ENCODE measurements at places on chromosomes 12 and 14.

GRCh38 chr14:82759656-82760055, 1226.0 kb upstream of the SEL1L start:
- no peak for DNase-seq

GRCh38 chr12:38385486-38385885, 68.9 kb downstream of the ALG10B start:
- no peak for DNase-seq

DNA sequence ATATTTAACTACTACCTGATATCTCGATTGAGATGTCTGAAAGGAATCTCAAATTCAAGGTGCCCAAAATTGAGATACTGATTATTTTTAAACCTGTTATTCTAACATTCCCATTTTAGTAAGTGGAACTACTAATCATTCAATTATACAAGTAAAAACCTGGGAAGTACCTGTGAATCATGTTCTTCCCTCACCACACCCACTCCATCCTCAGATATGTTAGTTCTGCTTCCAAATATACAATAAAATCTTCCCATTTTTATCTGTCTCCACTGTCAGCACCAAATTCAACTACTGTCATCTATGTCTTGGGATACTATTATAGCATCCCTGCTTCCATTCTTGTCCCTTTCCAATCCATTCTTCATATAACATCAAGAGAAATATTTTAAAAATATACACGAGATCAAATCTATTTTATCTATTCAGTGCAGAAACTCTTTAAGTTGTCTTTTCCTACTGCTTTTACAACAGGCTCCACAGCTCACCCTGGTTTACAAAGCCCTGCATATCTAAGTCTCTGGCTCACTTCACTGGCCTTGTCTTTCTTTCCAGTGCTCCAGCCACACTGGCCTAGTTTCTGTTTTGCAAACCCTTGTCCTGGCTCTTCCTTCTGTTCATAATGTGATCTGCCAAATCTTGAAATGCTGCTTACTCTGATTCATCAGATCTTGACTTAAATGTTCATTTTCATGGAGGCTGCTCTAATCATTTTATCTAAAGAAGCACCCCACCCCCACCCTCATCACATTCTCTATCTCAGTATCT, 122.3 kb downstream of the PTPRR start:
- no peak for DNase-seq

DNA sequence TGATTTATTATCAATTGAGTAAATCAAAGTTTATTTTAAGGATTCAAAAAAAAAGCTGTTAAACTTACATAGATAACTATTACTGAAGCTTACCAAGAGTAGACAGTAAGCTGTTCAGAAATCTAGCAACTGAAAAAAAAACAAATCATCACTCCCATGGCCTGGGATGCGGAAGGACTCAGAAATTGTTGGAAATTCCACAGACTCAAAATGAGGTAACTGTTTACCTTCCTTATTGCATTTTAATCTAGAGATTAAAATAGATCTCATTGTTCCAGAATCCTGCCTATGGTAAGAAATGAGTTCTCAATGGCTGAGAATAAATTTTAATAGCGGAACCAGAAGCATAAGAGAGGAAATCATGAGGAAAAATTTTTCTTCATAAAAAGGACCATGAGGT, 87.2 kb downstream of the PPM1H start:
- DNase-seq, result no peak

DNA sequence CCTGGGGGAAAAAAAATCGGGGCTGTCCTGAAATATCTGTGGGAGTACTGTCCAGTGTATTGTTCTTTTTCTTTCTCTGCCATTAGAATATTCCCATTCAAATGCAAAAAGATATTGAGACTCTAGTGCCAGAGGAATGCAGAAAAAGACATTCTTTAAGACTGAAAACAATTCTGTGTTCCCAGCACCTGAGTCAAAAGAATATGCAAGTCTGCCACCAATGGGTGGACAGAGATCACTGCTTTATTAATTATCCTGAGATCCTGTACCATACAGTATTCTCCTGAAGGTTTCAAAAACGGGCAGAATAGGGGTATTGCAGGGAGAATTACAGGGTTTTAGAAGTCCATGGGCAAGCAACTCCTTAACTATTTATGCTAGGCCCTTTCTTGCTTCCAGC, 361.8 kb downstream of the C12orf50 start:
- no peak for DNase-seq

- no peak for DNase-seq
Measured at GRCh38 chr14:62098357-62098756, 336.1 kb downstream of the SNAPC1 start.

DNA sequence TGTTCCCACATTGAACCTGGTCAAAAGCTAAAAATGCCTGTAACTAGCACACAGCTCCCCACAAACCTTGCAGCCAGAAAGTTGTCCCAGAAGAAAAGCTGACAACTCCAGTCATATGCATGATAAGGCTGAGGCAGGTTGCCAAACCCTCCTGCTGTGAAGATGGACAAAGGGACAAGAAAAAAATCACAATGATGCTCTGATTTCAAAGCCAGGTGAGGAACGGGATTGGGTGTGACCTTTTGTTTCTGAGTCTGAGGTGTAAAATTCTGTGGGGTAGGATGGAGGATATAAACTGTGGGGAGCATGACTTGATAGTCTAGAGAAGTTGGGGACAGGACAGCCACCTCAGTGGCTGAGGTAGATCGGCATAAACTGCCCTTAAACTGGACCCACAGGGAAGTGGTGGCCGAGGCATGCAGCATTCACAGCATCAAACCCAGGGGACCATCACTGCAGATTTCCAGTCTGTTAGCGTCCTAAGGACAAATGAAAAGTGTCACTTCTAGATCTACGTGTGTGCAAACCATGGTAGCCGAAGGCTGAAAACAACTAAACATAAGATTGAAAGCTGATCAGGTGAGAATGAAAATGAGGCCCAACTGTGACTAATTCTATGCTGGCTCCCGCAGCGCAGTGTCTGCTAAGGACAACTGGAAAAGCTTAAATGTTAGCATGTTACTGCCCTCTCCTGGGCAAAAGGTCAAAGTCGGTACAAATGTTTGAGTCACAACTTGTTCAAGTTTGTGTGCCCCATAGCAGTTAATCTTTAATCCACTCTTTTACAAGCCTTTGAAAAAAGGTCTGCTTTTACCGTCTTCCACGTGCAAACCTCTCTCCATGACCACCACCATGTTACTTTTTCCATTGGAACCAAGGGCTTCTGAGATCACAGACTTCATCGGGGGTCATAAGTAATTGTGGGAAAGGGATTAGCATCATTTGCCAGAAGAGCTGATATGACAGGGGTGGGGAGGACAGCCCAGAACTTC, 39.8 kb downstream of the GRIN2B start:
- DNase-seq, result no peak

- DNase-seq, result peak; percentile 83
Measured at GRCh38 chr12:106903241-106903945, 52.3 kb upstream of the TMEM263 start.

DNA sequence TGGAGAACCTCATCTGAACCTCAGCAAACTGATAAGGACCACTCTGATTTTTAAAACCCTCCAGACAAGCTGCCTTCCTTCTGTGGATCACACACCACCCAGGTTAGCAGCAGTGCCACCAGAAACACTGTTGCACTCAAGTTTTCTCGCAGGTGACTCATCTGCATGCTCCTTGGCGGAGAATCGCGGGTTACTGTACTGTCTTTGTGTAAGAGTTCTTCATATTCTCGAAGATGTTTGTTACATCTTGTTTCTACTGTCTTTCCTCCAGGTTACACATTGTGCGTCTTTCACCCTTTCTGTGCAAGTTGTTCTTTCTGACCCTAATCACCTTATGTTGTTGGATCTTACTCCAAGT, 331.2 kb downstream of the CACNA1C start:
- DNase-seq, result no peak

GRCh38 chr14:35855876-35856481, 29.8 kb downstream of the BRMS1L start:
- no peak for DNase-seq

Measured in stimulated activated CD4-positive, alpha-beta T cell treated with anti-CD3 and anti-CD28 coated beads, TNF-alpha, amount 100 ng/mL, for 24 hours (primary cell).